Keratinocyte (primary cell): ENCODE measurements at places on chromosomes 7 and 10. TPM values are rescaled to one million over a fixed set of nuclear protein-coding genes. Genes with fewer than 3 reads are reported as not detected.

The FAM131B gene
- 0.12 to 0.24 TPM (median 0.21 TPM) in 3 replicates for polyA plus RNA-seq

The TAS2R41 gene
- polyA plus RNA-seq, result not detected in 3 replicates

GRCh38 chr7:55018361-55019190 lies at the start of gene EGFR:
TSS of gene EGFR (plus strand) at chr7:55019017. CDS start at chr7:55019278, 261 bp downstream.
- DNase-seq, result no peak

DNA sequence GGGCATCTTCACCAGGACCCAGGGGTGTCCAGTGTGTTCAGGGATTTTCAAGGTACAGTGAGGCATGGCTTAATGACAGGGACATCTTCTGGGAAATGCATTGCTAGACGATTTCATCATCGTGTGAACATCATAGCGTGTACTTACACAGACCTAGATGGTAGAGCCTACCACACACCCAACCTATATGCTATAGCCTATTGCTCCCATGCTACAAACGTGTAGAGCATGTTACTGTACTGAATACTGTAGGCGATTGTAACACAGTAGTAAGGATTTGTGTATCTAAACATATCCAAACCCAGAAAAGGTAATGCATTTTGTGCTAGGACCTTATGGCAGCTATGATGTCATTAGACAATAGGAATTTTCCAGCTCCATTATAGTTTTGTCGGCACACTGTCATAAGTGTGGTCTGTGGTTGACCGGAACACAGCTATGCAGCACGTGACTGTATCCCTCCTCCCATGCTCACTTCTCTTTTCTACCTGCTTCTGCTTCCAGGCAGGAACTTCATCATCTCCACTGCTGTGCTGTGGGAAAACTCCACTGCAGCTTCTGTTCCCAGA lies 416.2 kb upstream of the NFE2L3 start:
- no peak for DNase-seq

- DNase-seq, result no peak
Observed at GRCh38 chr10:4241724-4242345, 456.8 kb upstream of the KLF6 start.

DNA sequence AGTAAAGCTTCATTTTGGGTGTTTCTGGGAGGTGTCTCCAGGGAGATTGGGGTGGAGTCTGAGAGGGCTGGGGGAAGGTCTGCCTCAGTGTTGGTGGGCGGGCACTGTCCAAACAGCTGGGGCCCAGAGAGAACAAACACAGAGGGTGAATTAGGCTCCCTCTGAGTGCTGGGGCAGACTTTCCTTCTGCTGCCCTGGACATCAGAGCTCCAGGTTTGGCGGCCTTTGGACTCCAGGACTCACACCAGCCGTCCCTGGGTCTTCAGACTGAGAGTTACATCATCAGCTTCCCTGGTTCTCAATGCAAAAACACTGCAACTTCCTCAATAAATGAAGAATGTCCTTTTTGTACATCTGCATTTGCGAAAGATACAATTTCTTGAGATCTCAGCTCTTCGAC lies 427.4 kb downstream of the PTPRN2 start:
- no peak for DNase-seq
